ENCODE measurements at places on chromosomes 16 and 17.
A peak's percentile ranks its signal among the peaks of the same experiment; 100 is the strongest.

- H3K36me3 ChIP-seq: peaks cover 1% of the 10 kb centered on the region
- H3K4me1 ChIP-seq: peaks cover 46% of the 10 kb centered on the region
- H3K4me3 ChIP-seq: peak overlapping the region; percentile 30
- no peak for DNase-seq
- H3K27me3 ChIP-seq: no peaks in the 10 kb centered on the region
- no peak overlapping the region for H3K27ac ChIP-seq
These were observed 4.6 kb downstream of the RAI1 start for GRCh38 chr17:17685775-17686291.

DNA sequence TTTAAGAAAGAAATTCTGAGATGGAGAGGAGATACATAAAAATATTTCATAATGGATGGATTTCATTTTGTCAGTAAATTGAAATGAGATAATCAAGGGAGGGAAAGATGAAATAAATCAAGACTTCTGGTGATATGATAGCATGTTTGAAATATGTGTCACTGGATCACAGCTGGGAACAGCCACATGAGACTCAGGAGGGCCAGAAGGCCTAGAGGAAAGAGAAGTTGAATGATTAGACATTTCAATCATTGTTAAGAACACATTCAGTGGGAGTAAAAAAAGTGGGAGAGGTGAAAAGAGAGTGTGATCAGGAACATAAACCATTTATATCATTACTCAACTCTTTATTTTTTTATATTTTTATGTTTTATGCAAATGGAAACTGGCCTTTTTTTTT is 933.4 kb downstream of the KCNJ2 start:
- H3K27ac ChIP-seq: no peak overlapping the region
- no peaks in the 10 kb centered on the region for H3K4me1 ChIP-seq
- no peaks in the 10 kb centered on the region for H3K36me3 ChIP-seq
- no peaks in the 10 kb centered on the region for H3K27me3 ChIP-seq
- no peak for DNase-seq

DNA sequence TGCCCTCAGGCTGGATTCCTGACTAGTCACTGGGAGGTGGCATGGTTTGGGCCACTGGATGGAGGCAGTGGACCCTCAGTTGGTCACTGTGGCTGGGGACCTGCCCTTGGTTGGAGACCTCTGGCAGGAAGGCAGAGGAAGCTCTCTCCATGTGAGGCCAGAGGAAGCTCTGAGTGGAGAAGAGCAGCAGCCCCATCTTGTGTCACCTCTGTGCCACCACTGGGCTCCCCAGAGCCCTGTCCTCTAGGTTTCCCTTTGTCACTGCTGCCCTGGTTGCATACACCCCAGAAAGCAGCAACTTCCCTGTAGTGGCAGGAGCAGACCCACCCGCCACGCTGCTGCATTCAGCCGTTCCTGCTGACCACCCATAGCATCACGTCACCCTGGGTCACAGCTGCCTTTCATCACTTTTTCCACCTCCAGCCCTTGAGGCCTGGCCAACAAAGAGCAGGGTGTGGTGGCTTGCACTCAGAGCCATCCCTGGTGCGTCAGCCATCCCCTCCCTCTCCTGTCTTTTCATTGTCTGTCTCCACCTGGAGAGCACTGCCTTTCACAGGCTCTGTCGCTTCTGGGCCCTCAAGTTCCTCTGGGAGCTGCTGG is 11.9 kb downstream of the CTRL start:
- no peak for DNase-seq
- no peaks in the 10 kb centered on the region for H3K27me3 ChIP-seq
- no peak overlapping the region for H3K27ac ChIP-seq
- H3K36me3 ChIP-seq: peaks cover 5% of the 10 kb centered on the region
- H3K4me1 ChIP-seq: peaks cover 43% of the 10 kb centered on the region

DNA sequence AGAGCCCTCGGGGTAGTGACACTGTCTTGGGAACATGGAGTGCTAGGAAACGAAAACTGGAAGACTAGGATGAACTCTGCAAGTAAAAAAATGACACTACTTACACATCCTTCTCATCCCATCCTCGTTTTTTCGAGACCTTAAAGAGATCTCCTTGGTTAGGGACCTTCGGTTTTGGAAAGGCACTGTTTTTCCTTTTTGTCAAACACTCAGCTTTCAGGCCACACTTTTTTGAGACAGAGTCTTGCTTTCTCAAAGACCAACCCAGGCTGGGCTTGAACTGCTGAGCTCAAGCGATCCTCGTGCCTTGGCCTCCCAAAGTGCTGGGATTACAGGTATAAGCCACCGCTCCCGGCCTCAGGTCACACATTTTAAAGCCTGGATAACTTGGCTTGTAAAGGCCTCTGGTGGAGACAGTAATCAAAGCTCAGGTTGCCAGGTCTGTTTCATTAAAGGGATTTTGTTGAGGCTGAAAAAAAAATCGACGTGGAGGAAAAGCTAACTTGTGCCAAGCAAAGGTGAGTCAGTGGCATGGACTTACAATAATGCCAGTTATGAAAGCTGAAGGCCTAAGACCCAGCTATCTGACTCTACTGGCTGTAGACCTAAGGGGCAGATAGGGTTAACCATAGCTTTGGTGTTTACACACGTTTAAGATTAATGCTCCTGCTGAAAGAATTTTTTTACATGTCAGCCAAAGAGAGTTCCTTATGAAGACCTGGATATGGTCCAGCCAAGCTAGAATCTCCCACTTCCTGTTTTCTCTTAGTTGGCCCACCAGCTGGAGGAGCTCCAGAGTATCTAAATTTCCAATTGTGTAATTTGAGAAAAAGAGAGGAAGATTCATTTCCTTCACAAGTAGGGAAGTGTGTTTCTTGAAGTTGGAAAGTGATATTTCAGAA is 823 bp downstream of the NBR1 start:
- peak; percentile 19 for DNase-seq
- no peak overlapping the region for H3K4me3 ChIP-seq
- no peaks in the 10 kb centered on the region for H3K27me3 ChIP-seq

Measured in activated naive CD8-positive, alpha-beta T cell treated with anti-CD3 and anti-CD28 coated beads, Interleukin-2, amount 50 U/mL, for 24 hours (primary cell).